Small intestine (tissue), 16 donors: ENCODE measurements at places on chromosomes 3 and 15.

- no peak for DNase-seq
Observed at GRCh38 chr3:70982284-70982683, 601.2 kb downstream of the FOXP1 start.

DNA sequence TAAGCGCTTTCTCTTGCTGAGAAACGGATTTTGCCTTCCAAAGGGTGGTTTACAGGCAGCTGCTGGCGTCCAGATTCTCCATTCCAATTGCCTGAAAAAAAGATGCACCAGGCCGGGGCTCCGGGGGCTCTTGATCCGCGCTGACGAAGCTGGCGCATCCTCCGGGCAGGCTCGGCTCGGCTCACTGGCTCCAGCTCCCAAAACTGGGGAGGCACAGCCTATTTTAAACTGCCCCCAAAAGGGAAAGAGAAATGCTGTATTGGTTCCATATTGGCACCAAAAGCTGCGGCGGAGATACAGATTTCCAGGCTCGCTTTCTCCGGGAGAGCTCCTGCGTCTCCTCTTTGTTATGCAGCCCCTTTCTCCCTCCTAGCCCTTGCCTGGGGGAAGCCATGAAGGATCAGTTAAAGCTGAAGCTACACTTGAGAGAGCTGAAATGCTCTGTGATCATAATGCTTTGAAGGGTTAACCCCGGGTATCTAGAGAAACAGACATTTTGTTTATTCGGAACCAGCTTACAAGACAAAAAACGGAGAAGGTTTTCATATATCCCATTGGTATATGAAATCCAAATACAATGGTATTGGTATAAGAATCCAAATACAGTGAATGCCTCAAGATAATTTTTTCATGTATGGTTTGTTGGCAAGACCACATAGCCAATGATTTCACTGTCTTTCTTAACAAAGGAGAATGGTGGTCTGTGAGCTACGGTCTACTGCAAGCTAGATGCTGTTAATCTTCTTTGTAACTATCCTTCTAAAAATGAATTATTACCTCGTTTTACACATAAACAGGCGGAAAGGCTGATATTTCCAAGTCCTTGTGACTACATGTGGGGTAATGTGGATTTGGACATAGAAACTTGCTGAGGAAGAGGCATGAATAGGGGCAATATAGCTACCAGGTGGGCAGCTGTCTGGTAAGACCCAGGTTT lies 693 bp downstream of the CD200 start:
- DNase-seq: peak; percentile 42

- no peak for DNase-seq
Observed at GRCh38 chr3:50414616-50415015, 55.3 kb upstream of the TMEM115 start.

- peak; percentile 62 for DNase-seq
Observed at GRCh38 chr3:109098079-109098644, 19.8 kb downstream of the MORC1 start.

DNA sequence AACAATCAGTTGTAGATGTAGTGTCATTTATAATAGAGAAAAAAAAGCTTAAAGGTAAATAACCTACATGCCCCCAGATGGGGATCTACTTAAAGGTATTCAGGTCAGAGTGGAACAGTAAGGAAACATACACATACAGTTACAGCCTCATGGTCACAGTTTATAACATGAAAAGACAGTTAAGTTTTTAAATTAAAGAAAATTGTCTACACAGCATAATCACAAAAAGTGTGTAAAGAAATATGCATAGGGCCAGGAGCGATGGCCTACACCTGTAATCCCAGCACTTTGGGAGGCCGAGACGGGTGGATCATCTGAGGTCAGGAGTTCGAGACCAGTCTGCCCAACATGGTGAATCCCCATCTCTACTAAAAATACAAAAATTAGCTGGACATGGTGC lies 6.8 kb downstream of the RHOV start:
- DNase-seq: no peak

GRCh38 chr3:136979684-136980083 lies 21.9 kb downstream of the IL20RB start:
- no peak for DNase-seq

DNA sequence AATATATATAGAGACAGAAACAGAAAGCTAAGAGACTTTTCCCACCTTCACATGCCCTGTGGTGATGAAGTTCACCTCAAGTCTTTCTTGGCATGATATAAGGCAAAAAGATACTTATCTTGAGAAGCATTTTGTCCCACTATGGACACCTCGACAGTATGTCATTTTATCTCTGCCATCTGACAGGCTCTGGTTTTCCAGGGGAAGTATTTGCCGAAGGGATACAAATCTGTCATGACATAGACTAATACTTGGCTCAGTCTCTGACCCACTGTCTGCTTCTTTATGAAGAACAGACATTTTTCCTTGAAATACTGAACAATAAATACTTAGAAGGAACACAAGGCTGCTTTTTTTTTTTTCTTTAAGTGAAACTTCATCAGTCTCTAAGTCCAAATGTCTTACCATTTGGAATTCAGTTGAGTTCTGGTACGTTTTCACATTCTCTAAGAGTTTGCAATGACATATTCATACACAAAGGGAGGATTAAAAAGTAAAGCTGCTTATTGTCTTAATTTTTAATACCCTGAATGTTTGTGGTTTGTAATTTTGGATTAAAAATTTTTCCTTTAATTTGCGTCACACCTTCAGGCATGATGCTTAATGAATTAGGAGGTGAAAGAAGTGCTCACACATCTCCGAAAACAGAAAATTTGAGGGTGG lies 87.8 kb upstream of the LMOD3 start:
- DNase-seq: no peak

GRCh38 chr3:184457329-184457728 lies 77.5 kb downstream of the CHRD start:
- no peak for DNase-seq

GRCh38 chr15:99074446-99074845 lies 30.4 kb upstream of the SYNM start:
- no peak for DNase-seq

GRCh38 chr3:113773381-113773780 lies 26.5 kb downstream of the ATP6V1A start:
- no peak for DNase-seq

DNA sequence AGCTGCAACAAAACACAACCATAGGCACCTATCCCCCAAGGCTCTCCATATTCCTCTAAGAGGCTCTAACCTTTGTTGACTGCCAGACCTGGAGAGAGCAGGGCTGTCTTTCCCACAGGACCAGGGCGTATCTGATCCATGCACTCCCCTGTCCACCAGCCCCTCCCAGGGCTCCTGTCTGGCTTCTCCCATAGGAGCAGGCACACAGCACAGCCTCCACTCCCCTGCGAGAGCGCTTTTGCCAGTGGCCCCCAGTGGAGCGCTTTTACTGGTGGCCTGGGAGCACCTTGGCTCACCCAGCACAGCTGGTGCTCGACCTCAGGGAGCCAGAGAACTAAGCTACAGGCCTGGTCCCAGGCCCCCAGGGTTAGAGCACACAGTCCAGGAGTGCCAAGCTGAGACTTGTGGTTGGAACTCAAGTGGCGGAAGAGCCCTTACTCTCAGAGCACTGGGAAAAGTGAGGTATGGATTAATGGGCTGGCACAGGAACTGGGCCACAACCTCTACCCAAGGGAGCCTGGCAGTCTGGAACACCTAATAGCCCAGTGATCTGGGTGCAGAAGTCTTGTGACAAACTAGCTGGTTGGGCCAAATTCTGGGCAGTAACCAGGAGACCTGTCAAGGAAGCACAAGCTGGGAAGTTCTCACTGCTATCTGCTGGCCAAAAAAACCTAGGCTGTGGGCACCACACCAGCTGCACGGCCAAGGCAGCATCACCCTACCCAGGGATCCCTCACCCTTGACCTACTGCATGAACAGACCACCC lies 79.6 kb downstream of the PPP2R3A start:
- DNase-seq: no peak

- no peak for DNase-seq
Observed at GRCh38 chr3:131804565-131805133, 230.2 kb downstream of the CPNE4 start.

- no peak for DNase-seq
Observed at GRCh38 chr3:123410149-123410515, 38.8 kb downstream of the ADCY5 start.

GRCh38 chr15:79450648-79451047 lies 18.5 kb downstream of the MINAR1 start:
- no peak for DNase-seq

DNA sequence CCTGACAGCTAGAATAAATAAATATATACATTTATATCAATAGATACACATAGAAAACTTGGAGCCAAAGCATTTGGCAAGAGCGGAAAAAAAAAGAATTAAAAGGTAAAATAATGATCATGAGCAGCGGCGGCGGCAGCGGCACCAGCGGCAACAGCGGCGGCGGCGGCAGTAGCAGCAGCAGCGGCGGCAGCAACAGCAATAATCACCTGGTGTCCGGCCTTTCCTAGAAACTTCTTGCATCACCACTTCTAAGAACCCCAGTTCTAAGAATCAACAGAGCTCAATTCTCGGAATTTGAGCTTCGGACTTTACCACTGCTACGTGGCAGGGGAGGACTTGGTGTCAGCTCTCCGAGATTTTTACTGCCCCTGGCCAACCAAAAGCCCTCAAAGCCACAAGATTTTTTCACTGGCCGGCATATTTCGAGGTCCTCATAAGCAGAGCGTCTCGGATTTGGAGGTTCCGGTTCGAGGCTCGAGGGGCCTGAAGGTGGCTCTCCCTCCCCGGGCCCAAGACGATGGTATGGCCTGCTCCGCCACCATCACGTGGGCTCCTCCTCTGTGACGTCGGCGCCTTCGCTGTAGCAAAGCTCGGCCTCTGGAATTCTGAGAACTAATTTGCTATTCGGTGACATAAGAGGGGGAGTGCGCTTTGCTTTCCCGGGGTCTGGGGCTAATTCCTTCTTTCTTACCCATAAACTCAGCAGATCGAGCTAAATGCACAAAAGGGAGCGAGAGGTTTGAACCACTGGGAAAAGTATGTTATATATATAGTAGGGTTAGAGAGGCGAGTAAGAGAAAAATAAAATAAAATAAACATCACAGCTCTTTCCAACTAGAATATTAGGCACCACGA lies at the start of gene BCL6:
TSS of gene BCL6 (minus strand) at position 268 of the 858 bp plus-strand sequence. CDS start 11,775 bp downstream, outside the sequence.
- DNase-seq: peak; percentile 98

GRCh38 chr15:45795440-45796069 lies 160.7 kb downstream of the SQOR start:
- DNase-seq: peak; percentile 79

- no peak for DNase-seq
Observed at GRCh38 chr3:136731274-136731884, 20.8 kb downstream of the STAG1 start.

GRCh38 chr15:58432401-58432800 lies 610 bp downstream of the LIPC start:
- DNase-seq: no peak
